NCI-H748 treated with DMSO at 0.1 percent for 48 hours (cell line): ENCODE measurements at places on chromosomes 5 and 9.

- DNase-seq, result no peak
Observed at GRCh38 chr5:132417010-132417439, 47.5 kb downstream of the SLC22A5 start.

DNA sequence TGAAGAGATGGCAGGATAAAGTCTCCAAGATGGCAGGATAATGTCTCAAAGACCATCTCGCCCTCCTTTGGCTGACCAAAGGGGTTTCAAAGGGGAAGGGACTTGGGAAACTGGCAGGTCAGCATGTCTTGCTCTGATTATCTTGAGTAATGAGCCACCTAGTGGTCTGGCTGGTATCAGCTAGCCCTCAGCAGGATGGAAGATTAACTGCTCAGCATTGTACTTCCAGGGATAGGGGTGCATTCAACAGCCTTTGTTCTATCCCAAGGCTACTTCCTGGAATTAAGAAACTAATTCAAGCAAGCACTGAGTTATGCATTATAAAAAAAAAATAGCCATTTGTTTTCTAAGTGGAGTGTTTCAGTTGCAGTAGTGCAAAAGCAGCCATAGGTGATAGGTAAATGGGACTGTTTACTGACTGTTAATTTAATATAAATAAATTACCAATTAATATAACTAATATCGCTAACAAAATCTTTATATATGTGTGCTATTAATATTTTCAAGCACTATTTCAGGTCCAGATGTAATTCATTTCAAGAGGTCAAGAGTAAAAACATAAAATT lies 555.5 kb downstream of the CDH9 start:
- peak; percentile 87 for DNase-seq

DNA sequence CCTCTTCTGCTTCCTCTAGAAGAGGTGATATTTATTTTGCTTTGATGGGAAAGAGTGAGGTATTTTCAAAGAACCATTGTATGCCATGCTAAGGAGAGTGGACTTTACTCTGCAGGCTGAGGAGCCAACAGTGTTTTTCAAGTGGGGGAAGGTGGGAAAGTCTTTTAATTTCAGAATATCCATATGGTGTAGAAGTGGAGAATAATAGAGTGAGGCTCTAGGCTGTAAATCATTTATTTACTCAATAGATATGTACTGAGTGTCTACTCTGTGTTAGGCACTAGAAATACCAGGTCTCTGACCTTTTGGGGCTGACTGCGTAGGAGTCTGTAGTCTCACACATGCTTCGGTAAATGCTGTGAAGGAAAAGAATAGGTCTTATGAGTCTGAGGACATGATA lies 30.7 kb upstream of the TENT2 start:
- DNase-seq, result no peak

- DNase-seq, result no peak
Observed at GRCh38 chr5:180251141-180251540, 40.7 kb downstream of the MAPK9 start.

DNA sequence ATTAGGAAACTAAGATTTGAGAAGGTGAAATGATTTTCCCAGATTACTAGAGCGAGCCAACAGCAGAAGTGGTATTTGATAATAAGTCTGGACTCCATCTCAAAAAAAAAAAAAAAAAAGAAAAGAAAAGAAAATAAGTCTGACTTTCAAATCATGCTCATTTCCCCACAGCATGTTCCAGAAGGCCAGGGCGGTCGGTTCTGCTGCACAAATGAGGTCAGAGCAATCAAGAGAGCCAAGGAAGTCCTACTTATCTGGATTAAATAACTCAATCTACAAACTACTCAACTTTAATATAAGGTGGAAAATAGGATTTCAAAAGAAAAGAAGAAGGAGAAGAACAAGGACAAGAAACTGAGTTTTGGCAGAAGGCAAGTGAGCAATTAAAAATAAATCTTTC lies 130.4 kb upstream of the RASA1 start:
- DNase-seq, result no peak

GRCh38 chr9:35277171-35277520 lies 115.3 kb downstream of the UNC13B start:
- no peak for DNase-seq
